ENCODE measurements at places on chromosomes 7 and 10.

- no peak for DNase-seq
These were observed 2.2 kb downstream of the EMX2 start for GRCh38 chr10:117544711-117545140.

GRCh38 chr10:323651-324293 lies 188.5 kb downstream of the ZMYND11 start:
- DNase-seq = peak; percentile 97

DNA sequence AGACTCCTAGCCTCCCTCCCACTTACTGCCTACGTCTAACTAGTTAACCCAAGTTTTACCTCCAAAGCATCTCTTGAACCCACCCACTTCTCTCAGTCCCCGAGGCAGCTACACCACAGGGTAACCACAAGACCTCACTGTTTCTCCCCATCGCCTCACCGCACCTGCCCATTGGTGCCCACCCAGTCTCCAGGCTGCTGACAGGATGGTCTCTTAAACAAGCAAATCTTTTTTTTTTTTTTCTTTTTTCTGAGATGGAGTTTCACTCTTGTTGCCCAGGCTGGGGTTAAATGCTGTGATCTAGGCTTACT lies 47.0 kb downstream of the DENND2A start:
- DNase-seq = no peak

DNA sequence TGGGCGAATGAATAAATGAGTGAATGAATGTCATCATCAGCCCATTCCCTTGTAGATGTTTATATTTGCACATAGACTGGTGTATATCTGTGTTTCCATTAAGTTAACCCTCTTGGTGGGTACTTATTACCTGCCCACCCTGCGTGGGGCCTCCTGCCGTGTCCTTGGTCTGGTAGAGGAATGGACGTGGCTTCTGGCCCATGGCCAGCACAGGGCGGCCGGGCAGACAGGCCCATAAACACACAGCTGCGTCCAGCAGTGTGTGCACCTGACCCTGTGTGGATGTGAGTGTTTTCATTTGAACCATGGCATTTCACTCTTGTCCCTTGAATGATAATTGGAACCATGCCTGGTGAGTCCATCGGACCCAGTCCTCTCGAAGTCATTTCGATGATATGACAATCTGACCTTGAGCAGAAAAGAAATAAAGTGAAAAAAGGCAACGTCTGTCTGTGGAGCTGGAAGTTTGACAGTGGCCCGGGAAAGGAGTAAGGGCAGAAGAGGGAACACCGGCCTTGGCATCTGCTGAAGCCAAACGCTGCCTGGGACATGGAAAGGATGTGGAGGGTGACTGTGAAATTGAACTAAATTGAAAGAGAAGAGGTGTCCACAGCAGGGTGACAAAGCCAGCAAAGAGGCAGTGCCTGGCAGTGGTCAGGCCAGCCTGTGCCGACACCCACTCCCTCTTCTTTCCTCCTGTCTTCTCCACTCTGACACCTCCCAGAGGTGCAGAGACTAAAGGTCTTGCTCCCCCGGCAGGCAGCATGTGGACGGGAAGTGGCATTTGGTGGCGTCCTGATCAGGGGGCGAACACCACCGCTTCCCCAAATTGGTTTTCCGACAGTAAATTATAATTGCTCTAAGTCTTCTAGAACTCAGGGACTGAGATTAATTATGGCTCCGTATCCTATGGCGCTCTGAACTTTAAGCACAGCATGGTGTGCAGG lies 199.0 kb upstream of the ZMIZ1 start:
- no peak for DNase-seq

DNA sequence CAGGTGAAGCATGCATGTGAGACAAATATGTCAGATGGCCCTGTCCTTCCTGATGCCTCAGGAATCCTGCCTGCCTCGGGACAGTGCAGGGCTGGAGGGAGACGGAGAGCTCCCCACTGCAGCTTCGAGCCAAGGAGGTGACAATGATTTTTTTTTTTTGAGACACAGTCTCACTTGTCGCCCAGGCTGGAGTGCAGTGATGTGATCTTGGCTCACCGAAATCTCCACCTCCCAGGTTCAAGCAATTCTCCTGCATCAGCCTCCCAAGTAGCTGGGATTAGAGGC lies 68.8 kb downstream of the OAT start:
- no peak for DNase-seq

DNA sequence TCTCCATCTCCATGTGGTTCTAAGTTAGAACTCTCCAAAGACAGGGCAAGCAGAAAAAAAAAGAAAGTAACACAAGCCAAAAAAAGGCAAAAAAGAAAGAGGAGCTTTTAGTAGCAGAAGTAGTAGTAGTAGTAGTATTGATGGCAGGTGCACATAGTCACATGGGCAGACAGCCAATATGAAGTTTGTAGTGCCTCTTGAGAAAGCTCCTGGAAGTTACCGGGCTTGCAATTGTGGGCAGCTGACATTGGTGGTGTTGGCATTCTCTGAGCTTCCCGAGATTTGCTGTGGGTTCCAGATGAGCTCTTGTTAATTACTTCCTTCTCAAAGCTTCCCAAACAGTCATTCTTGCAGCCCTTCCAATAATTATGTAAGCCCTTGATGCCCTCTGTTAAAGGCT lies 1128.5 kb downstream of the TYW1 start:
- no peak for DNase-seq

GRCh38 chr10:121205625-121206024 lies 354.5 kb downstream of the WDR11 start:
- DNase-seq = no peak

Measured in AG08395 (cell line).